ENCODE measurements at places on chromosomes 1 and 21.

DNA sequence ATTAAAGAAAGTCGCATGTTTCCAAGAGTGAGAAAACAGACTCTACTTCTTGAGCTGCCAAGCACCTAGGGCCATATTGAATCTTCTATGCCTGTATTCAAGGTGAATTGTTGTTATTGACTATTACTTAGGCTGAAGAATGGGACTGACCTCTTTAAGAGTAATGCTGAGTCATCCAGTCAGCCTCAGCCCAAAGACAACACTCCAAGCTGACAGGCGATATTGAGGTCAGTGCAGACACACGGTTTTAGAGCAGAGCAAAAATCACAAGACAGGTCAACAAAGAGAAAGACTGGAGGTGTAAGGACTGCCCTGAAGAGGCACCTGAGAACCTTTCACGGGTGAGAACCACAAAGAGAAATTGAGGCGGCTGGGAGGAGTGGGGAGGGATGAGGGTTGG is 146.9 kb downstream of the MIS18A start:
- DNase-seq: no peak

- no peak for DNase-seq
These were observed 172.7 kb downstream of the TGFBR3 start for GRCh38 chr1:91712981-91713841.

GRCh38 chr1:86380257-86380861 is 15.8 kb downstream of the ODF2L start:
- peak; percentile 61 for DNase-seq

DNA sequence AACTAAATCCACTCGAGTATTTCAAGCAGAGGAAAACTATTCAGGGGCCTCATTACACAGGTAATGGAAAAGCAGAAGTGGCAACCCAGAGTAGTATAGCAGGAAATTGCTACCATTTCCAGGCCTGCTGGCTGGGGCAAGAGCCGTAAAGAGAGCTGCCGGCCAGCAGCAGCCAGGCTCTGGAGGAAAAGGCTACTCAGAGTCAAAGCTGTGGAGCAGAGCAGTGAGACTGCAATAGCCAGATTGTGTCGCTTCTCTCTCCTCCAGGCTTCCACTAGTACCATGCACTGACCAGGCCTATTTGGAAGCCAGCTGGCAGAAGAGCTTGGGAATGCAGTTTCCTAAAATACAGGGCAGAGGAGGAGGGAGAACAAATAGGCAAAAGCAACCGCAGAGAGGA is 155.5 kb downstream of the OMA1 start:
- no peak for DNase-seq

DNA sequence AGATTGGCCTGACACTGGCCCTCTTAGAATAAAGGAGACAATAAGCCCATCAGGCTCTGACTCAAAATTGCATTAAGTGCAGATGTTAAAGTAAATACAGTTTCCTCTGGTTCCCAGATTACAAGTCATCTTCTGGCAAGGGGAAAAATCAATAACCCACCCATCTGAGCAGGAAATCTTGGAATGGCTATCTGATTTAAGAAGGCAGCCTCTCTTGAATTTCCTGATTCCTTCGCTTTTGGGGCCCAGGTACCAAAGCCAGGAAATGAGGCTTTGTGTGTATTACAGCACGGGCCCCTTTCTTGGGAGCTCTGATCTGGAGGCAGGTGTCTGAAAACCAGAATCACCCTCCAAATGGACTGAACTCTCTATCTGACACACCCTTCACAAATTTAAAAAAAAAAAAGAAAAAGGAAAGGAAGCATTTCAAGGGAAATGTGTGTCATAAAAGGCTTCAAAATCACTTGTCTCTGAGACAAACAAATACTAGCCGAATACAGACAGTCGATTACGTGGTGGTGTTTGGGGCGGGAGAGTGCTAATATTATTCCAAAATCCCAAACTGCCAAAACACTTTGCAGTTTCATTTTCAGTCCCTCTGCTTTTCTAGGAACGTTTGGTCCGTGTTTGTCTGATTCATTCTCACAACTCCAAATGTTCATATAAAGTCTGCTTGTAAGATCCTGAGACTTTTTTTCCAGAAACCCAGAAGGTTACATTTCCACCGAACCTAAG is 240.9 kb upstream of the CAMK1G start:
- DNase-seq: no peak

DNA sequence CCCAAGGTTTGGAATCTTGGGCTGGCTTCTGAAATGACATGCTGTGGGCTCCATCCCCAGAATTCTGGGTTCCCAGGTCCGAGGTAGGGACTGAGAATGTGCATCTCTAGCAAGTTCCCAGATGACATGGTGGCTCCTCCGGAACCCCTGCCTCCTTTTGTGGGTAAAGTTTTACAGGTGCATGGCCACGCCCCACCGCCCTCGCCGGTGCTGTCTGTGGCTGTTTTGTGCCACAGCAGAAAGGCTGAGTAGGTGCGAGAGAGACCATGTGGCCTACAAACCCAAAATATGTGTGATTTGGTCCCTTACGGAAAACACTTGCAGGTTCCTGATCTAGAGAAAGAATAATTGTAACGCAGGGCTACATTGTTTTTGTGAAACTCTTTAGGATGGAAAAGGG is 30.9 kb downstream of the SKI start:
- no peak for DNase-seq

GRCh38 chr1:230040440-230040839 is 26.6 kb upstream of the GALNT2 start:
- DNase-seq: no peak

DNA sequence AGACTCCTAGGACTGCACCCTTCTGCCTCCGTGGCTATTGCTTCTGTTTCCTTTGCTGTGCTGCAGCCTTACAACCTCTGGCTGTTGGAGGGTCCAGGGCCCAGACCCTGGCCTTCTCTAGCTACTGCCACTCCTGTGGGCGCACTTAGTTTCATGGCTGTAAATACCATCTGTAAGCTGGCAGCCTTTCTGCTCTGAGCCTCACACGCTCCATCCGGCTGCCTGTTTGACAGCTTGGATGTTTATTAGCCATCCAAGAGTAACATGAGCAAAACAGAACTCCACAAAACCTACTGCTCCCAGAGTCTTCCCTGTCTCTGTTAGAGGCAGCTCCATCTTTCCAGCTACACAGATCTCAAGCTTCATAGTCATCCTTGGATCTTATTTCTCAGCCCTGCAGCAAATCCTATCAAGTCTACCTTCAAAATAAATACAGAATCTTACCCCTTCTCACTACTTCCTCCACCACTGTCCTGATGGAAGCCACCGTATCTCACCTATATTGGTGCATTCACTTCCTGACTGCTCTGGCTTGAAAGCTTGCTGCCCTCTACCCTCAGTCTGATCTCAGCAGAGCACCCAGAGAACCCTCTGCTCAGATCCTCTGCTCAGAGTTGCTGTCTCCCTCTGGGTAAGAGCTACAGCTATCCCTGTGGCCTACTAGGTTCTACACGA is 19.1 kb downstream of the SLC25A33 start:
- no peak for DNase-seq

Measured in RCC 7860 (cell line).